ENCODE measurements at places on chromosomes 1 and 21.

DNA sequence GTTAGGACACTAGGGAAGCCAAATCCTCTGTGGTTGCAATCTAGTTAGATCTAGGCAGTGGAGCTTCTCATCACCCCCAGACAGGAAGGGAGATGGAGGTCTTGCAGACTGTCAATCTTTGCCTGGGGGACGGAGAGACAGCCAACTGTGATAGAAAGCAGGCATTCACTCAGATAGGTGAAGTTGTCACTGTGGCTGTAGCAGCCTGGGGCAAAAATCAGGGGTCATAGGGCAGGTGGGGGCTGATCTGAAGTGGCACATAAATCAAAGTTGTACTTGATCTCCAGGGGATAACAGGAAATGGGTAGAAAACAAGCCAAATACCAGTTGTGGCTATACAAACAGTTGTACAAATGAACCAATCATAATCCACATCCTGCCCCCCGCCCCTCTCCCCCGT lies 620.9 kb upstream of the USP24 start:
- DNase-seq = no peak

- no peak for DNase-seq
Observed at GRCh38 chr1:219188331-219188803, 14.7 kb downstream of the LYPLAL1 start.

- DNase-seq = no peak
Observed at GRCh38 chr1:197948926-197949899, 32.0 kb downstream of the LHX9 start.

- DNase-seq = no peak
Observed at GRCh38 chr1:201537028-201537427, 1.9 kb upstream of the NAV1 start.

DNA sequence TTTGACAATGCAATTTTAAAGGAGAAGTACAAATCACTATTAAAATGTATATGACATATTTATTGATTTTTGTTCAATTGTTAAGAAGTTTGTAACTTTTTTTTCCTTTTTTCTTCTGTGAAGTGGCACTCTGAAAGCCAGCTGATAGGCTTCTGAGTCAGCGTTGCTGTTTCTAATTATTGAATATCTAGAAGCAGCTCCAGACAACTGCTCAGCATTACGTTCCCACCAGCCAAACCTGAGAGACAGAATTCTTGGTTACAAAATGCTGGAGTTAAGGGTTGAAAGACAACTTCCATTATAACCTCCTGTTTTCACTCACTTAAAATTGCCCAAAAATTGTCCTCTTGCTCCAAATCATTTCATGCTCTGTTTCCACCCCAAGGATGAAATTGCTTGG lies 31.4 kb upstream of the LMX1A start:
- DNase-seq = no peak

- no peak for DNase-seq
Observed at GRCh38 chr1:32892368-32893197, 6.3 kb downstream of the HPCA start.

DNA sequence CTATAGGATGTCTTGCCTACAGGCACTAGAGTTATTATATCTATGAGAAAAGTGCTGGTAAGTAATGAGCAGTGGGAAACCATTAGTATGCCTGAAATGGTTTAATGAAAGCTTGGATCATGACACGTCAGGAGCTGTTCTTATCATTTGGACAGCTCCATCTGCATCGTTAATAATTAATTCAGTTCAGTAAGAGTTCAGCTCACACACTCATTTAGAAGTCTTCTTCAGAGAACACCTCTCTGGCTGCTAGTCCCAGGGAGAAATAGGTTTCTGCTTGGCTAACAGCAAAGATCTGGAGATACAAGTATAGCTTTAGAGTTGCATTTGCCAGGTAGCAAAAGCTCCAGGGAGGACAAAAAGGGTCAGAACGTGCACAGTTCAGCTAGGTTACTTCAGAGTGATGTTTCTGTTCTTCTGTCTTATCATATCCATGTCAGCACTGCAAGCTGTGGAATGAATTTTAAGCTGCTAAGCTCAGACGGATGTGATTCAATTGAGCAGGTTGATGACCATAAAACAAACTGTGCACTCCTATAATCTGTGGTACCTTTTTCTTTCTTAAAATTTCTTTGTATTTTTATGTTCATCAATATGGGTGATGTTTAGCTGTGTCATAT lies 173.6 kb downstream of the ADGRL2 start:
- no peak for DNase-seq

DNA sequence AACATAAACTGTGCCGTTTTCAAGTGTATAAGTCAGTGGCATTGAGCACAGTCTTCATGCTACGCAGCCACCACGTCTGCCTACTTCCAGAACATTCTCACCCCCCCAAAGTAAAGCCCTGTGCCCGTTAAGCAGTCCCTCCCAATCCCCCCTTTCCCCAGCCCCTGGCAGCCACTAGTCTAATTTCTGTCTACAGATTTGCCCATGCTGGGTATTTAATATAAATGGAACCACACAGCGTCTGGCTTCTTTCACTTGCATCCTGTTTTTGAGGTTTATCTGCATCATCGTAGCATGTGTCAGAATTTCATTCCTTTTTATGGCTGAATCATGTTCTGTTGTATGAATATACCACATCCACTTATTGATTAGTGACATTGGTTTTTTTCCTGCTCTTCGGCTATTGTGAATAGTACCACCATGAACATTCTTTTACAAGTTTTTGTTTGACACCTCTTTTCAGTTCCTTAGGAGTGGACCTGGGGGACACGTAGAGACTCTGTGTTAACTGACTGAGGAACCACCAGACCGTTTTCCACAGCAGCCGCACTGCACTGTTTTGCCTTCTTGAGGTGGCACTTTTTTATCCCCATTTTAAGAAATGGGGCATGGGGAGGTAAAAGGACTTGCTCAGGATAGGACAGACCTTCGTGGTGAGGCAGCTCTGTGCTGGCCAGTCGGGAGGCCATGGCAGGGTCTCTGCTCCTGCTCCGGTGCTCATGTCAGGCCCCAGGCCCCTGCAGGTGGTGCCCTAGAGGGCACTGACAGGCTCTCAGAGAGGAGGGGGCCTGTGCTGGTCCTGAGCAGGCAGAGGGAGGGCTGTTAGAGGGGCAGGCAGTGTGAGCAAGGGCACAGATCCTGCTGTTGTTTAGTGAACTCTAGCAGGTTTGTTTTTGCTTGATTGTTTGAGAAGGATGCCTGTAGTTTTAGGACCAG lies 123.8 kb downstream of the PCBP3 start:
- DNase-seq = no peak

DNA sequence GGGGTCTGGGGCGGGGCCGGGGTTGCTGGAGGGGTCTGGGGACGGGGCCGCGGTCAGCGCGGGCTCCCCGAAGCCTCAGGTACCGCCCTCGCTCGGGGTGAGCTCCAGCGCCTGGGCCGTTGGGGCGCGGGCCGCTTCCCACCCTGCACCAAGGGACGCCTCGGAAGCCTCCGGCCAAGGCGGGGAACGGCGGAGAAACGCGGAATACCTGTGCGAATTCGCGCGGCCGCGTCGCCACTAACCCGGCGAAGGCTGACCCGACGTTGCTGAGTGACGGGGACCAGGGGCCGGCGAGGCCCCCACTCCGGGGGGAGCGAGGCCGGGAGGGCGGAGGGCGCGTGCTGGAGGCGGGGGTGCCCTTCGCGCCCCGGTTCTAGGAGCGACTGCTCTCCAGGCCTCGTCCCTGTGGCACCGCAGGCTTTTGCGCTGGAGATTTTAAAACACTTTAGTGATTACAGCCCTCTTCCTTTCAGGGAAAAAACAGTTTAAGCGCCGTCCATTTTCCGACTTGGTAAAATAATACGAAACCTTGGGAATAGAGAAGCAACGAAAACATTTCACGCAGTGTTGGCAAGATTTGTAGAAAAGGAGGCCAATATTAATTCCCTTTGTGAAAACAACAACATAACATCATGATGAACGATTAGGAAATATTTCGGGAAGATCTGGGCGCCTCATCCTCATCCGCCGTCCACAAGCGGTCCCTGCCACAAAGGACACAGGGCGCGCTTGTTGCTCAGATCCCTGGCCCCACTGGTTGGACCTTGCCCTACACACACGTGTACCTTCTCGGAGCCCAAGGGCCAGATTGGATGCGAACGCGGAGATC lies 971 bp upstream of the GNG4 start:
- no peak for DNase-seq

DNA sequence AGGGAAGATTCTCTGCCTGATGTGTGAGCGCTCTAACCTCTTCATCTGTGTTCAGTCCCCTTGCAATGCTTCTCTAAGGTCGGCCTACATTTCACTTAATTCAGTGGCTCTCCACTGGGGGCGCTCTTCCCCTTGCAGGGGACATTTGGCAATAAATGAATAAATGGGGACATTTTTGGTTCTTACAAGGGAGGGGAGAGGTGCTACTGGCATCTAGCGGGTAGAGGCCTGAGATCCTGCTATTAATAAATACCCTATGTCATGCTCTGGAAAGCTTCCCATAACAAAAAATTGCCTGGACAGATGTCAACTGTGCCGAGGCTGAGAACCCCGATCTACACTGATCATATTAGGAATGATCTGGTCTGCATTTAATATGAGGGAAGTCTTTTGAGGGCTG lies 25.9 kb upstream of the DNAJC11 start:
- peak; percentile 48 for DNase-seq

DNA sequence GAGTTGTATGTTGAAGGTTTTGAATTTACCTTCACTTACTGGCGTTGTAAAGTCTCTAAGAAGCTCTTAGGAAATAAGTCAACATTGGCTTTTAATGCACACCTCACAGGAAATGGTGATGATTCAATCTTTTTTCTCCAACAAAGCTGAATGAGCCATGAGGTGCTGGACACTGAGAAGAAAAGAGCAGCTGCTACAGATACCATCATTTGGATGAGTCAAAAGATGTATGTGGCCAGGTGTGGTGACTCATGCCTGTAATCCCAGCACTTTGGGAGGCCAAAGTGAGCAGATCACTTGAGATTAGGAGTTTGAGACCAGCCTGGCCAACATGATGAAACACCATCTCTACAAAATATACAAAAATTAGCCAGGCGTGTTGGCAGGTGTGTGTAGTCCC lies 3.3 kb upstream of the IL23R start:
- no peak for DNase-seq

- no peak for DNase-seq
Observed at GRCh38 chr1:238660849-238661248, 725.5 kb upstream of the CHRM3 start.

- DNase-seq = no peak
Observed at GRCh38 chr21:41778930-41779600, 12.2 kb upstream of the RIPK4 start.

GRCh38 chr1:78549891-78550290 lies 59.1 kb downstream of the PTGFR start:
- DNase-seq = no peak

All from GM18507 (cell line).